Upper lobe of left lung (tissue), 6 donors: ENCODE measurements at places on chromosomes 3 and 15. TPM values are rescaled to one million over a fixed set of nuclear protein-coding genes. Genes with fewer than 3 reads are reported as not detected.

- no peak for DNase-seq
Measured at GRCh38 chr3:12369598-12369997, 80.7 kb downstream of the PPARG start.

- no peak for DNase-seq
Measured at GRCh38 chr3:158560979-158561378, 10.0 kb upstream of the MLF1 start.

Gene VILL
- total RNA-seq = 5.6 TPM

Gene LXN
- total RNA-seq = 22.0 TPM

- peak; percentile 54 for DNase-seq
Measured at GRCh38 chr3:124260206-124260915, 268.4 kb upstream of the ROPN1 start.

GRCh38 chr3:17207019-17207418, 322.3 kb downstream of the PLCL2 start:
- DNase-seq = no peak

GRCh38 chr15:91741986-91742385, 111.5 kb upstream of the SLCO3A1 start:
- DNase-seq = no peak

DNA sequence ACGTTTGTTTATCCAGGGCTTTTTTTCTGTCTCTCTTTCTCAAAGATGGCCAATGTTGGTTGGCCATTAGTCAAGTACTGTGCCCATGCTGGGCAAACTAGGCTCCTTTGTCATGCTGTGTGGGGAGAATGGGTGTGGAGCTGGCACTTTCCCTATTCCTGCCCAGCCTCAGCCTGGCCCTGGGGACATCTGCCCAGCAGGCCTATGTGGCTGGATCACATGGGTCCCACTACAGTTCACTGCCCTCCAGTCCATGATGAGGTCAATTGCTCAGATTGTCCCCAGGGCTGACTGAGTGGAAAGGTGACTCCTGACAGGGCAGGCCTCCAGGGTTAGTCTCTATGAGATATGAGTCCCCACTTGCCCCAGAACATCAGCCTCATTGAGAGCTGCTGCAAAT, 54.4 kb upstream of the HERC1 start:
- no peak for DNase-seq

GRCh38 chr15:31438601-31439265, 112.1 kb downstream of the KLF13 start:
- peak; percentile 89 for DNase-seq

Gene C3orf33
- total RNA-seq = 4.1 TPM

DNA sequence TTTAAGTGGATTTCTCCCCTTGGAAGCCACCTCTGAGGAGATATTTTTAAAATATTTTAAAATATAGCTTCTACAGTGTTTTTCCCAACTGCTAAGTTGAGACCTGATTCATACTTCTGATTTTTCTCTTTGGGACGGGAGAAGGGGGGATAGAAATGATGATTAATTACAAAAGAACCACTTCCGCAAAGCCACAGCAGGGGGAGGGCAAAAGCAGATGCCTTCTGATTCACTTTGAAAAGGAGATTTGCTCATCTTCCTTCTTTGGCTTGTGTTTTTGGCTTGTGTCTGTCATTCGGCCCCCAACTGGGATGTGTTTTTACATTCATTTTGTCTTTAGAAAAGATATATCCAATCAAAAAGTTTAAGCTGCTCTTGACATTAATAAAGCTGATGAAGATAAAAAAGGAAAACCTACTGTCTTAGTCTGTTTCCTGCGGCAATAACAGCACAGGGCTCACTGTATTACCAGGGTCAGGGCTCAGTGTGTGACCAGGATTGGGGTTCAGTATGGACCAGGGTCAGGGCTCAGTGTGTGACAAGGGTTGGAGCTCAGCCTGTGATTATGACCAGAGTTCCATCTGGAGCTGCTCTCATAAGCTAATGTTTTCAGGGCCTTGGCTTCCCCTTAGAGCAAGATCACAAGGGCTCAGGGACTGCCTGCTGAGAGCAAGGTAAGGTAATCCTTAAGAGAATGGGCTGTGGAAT, 223.2 kb downstream of the MTHFS start:
- DNase-seq = no peak

DNA sequence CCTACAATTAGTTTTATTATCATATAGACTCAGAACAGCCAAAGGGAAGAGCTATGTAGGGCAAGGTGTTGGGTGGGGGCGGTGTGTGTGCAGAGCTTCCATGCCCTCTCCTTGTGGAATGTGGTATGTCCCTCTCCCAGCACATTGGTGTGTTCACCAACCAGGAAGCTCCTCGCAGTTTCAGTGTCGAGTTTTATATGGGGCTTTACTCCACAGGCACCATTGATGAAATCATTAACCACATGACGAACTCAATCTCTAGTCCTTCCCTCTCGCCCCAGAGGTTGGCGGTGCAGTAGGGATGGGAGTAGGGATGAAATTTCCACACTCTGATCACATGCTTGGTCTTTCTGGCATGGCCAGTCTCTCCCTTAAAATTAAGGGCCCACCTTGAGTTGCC, 13.6 kb upstream of the SRP14 start:
- no peak for DNase-seq

- no peak for DNase-seq
Measured at GRCh38 chr3:59714066-59714465, 664.2 kb upstream of the CFAP20DC start.

- no peak for DNase-seq
Measured at GRCh38 chr3:142943349-142943748, 20.1 kb downstream of the PAQR9 start.

DNA sequence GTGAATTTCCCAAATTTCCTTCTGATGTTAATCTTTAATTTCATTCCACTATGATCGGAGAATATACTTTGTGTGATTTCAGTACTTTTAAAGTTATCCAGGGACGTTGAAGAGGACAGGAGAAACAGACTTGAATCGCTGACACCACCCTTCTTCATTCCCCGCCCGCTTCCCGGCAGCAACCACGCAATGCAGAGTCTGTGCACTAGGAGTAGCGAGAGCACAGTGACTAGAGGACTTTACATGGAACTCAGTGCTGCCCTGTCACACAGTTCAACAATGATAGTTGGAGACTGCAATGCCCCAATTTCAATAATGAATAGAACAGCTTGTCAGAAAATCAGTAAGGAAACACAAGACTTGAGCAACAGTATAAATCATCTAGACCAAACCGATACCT, 73.9 kb downstream of the RNF13 start:
- DNase-seq = no peak

DNA sequence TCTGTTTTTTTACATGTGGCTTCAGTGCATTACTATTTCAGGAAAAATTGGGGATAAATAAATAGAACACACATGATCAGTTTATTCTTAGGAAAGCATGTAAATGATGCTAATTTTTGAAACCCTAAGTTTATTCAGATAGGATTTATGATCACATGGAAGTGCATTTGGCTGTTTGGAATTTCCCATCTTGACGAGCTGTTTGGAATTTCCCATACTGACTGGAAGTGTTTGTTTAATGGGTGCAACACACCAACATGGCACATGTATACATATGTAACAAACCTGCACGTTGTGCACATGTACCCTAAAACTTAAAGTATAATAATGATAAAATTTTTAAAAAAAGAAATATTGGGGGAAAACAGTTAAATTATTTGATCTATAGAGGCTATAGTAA, 79.5 kb downstream of the COL6A6 start:
- DNase-seq = no peak

DNA sequence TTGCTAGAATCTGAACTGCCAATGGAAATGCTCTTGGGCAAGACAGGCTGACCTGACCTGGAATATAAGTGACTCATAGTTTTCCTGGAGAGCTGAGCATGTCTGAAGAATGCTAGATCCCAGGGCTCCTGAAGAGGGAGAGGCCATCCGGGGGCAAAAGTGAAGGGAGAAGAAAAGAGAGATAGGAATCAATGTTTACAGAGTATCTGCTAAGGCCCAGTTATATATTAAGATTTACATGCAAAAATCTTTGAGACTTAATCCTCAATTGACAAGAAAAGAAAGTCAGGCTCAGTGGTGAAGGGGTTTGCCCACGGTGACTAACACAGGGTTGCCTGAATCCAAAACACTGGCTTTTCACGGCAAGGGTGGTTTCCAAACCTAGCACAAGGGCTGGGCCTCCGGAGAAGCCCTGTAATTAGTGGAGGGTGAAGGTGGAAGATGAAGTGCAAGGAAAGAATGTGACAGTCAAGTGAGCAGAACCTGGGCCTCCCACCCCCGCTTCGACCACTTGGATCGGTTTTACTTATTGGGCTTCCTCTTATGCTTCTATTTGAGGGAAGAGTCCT, 91.7 kb upstream of the FGF12 start:
- DNase-seq = no peak

- no peak for DNase-seq
Measured at GRCh38 chr3:14555835-14556234, 15.7 kb upstream of the GRIP2 start.

GRCh38 chr3:135806317-135806716, 159.2 kb upstream of the PPP2R3A start:
- DNase-seq = no peak

- DNase-seq = no peak
Measured at GRCh38 chr3:67521053-67521646, 133.3 kb downstream of the SUCLG2 start.

Gene GABRR3
- total RNA-seq = not detected

GRCh38 chr3:94362393-94362792, 299.5 kb downstream of the NSUN3 start:
- no peak for DNase-seq

Gene GOLGA8Q
- 1.7 TPM for total RNA-seq
